ENCODE measurements at places on chromosomes 16 and 17.

DNA sequence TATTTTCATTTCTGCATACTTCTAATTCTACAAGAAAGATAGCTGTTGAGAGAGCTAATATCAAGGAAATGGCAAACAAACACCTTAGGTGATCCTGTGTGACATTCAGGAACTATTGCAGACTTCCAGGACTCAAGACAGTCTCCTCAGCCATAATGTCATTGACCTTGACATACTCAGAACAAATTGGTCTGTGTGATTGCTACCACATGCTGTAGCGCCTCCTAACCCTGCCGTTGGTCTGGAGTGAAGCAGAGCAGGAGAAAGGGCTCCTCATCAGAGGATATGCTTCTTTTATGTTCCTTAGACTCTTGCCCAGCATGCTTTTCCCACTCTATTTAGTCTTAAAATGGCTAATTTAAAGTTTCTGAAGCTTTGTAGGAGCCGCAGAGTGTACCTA is 194.2 kb upstream of the TBX2 start:
- DNase-seq, result no peak

GRCh38 chr17:51833620-51834019 is 324.9 kb downstream of the CA10 start:
- DNase-seq, result no peak

DNA sequence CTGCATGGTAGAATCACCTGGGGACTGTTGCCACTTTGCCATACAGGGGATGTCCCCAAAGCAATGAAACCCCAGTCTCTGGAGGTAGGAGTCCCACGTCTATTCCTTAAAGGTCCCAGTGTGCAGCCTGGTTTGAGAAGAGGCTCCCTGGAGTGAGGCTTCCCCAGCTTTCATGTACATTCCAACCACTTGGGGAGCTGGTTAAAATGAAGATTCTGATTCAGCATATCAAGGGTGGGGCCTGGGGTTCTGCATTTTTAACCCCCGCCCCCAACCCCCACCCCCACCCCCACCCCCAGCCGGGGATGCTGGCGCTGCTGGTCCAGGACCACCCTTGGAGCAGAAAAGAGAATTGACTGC is 241.2 kb downstream of the FOXL1 start:
- DNase-seq, result no peak

GRCh38 chr16:70630960-70631745 is 15.2 kb upstream of the IL34 start:
- no peak for DNase-seq

- no peak for DNase-seq
Observed at GRCh38 chr16:66933776-66934137, 445 bp downstream of the CIAO2B start.

DNA sequence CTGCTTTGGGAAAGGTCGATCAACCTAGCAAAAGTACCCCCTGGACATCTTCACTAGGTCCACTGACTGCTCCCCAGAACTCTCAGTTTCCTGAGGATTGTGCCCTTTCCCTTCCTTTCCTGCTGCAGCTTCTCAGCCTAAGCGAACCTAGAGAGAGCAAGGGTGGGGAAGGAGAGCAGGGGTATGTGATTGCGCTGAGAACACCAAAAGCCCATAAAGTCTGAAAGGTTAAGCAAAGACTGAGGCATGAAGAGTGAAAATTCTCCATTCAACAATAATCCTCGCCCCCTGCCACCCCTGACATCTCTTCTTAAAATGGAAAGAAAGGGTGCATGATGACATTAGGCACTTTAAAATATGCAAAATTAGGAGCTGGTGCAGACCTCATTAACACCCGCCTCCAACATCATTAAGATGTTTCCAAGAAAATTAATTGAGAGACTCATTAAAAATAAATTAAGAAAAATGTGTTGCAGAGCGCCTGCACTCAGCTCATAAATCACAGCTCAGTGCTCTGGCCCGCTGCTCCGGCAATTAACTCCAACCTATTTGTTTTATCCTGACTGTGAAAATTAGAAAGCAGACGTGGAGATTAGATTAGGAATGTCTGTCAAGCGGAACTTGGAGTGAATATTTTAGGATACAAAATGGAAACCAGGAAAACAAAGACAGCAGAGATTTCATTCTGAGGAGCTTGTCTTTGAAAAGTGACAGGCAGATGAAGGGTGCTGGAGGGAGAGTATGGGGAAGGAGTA is 49.1 kb upstream of the PMFBP1 start:
- no peak for DNase-seq

DNA sequence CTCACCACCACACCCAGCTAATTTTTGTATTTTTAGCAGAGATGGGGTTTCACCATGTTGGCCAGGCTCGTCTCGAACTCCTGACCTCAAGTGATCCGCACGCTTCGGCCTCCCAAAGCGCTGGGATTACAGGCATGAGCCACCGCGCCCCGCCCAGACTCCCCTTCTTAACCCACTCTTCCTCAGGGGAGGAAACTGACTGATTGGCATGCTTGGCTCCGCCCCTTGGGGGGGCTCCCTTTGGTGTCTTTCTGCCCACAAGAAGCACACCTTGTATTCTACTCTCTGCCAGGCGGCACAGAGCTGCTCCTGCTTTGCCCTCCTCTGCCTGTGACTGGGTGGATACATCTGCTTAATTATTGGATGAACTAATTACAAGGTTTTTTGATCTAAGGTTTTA is 4.7 kb upstream of the ASGR2 start:
- no peak for DNase-seq
